Kasumi-1 (cell line): ENCODE measurements at places on chromosomes 1 and 21.

- no peak for DNase-seq
Measured at GRCh38 chr1:176765608-176766007, 302.6 kb downstream of the PAPPA2 start.

- DNase-seq, result no peak
Measured at GRCh38 chr1:245877976-245878375, 629.1 kb downstream of the SMYD3 start.

DNA sequence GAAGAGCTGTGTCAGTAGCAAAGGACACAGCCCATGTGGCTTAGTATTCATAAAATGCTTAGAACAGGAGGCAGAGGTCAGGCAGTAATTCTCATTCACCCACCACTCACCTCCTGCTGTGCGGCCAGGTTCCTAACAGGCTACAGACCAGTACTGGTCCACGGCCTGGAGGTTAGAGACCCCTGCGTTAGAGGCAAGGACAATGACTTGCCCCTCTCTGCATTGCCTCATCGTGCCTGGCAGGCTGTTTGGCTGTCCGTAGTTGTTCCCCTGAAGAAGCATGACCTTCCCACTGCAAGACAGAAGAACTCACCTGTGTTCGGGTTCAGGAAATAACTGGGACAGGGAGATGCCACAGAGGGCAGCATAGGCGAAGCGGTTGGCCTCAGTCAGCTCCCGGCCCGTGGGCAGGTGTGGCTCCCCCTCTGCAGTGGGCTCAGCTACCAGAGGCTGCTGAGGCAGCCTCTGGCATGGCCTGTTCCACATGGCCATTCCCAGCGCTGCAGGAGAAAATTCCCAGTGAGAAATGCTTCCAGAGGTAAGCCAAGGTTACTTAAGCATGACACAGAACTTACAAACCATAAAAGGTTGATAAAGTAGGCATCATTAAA lies 19.3 kb downstream of the TMCO4 start:
- no peak for DNase-seq

GRCh38 chr1:212073490-212073889 lies 37.9 kb downstream of the DTL start:
- no peak for DNase-seq

DNA sequence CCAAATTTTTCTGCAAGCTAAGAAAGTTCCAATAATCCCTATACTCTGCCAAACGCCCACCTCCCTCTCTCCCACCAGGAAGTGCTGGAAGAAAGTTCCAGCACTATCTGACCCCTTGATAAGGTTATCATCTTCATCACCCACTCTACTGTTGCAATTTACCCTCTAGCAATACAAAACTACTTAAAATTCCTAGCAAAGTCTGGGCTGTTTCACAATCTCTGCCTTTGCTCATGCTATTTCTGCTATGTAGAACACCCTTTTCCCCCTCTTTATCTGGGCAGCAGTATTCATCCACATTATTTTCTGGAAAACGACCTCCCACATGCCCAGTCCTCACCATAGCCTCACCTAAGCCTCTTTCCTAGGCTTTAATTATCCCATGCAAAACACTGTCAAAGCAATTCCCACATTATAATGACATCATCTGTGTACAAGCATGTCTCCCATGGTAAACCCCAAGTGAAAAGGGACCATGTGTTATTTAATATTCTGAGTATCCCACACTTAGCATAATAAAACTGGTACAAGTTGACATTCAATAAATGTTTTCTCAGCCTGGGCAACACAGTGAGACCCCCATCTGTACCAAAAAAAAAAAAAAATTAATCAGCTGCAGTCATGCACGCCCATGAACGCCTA lies 12.0 kb downstream of the F11R start:
- DNase-seq, result no peak

DNA sequence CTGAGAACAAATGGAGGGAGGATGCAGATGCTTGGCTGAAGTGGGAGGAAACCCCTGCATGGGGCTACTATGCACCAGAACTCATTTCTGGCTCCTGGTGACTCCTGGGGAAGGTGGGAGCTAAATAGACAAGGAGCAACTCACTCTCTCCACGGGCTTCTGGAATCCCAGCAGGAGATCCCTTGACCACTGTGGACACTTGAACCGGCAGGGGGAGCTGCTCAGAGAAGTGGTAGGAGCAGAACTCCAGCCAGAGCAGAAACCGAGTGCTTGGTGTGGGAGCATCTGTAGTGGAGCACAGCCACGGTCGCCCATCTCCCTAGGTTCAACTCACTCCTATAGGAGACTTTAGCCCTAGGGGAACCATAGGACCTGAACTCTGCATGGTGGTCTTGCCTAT lies 205.6 kb upstream of the GJB5 start:
- DNase-seq, result no peak

- DNase-seq, result no peak
Measured at GRCh38 chr1:38292969-38293368, 246.4 kb upstream of the POU3F1 start.

DNA sequence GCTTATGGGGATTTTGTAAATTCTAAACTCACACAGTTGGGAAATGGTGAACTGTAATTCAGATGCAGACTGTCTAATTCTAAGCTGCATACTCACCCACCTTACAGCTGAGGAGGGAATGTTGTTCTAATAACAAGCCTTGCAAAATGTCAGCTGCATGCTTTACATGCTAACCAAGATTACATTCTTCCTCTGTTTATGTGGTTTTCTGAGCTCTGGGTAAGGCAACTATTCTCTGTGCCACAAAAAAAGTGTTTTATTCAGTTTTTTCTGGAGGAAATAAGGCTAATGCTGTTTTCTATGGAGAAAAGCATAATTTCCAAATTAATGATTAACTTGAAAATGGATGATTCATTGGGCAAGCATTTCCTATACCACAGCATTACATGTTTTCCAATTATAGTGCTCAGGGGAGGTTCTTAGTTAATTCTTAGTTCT lies 64.9 kb downstream of the RGS13 start:
- DNase-seq, result no peak

DNA sequence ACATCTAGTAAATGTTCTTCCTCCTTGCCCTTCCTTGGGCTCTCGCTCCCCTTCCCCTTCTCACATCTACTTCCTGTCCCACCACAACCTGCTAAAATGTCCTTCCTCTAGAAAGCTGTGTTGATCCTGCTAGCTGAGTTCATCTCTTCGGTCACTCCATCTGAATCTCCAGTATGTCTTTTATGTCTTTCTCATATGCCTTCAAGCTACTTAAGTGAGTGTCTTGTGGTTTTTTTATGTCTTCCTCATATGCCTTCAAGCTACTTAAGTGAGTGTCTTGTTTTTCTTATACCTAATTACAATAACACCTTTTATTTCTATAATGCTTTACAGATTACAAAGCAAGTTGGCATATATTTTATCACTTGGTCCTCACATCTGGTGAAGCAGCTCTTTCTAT lies 33.9 kb downstream of the CSF1 start:
- peak; percentile 18 for DNase-seq

- DNase-seq, result no peak
Measured at GRCh38 chr1:200834383-200834782, 38.4 kb upstream of the GPR25 start.

- DNase-seq, result no peak
Measured at GRCh38 chr1:40929155-40929554, 50.3 kb upstream of the CTPS1 start.

GRCh38 chr1:154974808-154975408 lies 427 bp downstream of the CKS1B start:
- DNase-seq, result peak; percentile 94

GRCh38 chr1:64514197-64514765 lies 44.4 kb downstream of the CACHD1 start:
- no peak for DNase-seq

- no peak for DNase-seq
Measured at GRCh38 chr1:11736746-11737639, 1.1 kb downstream of the AGTRAP start.

DNA sequence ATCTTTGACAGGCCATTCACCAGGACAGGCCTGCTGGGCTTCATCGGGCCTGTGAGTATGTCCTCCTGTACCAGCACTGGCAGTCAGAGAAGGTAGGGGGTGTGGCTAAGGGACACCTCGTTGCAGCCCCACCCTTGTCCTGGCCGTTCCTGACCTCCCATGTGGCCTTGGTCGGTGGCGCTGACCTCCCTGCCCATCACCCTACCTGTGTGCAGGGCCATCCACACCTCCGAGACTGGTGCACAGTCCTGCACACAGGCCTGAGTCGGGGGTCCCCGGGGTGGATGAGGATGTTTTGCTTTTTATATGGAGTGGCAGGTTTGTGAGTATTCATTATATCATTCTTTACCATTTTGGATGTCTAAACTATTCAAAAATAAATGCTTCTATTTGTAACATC lies 59.0 kb downstream of the S100B start:
- no peak for DNase-seq

- DNase-seq, result no peak
Measured at GRCh38 chr1:167532964-167533824, 14.9 kb upstream of the CD247 start.

DNA sequence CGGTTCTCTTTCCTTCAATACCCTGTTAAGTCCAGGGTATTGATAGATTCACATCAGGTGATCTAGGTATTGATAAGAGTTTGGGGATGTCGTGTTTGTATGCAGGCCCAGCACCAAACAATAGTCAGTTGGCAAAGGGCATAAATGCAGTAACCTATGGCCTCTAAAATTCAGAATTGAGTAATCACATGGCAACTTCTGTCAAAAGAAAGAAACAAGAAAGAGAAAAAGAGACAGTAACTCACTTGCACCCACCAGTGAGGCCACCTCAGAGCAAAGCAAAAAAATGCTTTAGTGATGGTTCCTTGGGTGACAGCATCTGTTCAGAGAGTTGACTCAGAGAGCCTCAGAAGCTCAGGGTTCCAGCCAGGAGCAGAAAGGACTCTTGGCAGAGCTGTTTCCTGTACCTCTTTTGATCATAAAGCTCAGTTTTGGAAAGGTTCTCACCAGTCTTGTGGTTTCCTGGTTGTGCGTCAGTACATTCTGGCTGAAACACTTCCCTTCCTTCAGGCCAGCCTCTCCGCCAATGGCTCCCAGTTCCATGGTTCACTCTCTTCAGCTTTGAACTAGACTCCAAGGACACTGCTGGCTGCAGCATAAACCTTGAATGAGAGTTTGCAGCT lies 70.1 kb upstream of the GORAB start:
- peak; percentile 82 for DNase-seq

GRCh38 chr1:5909576-5910275 lies 82.5 kb downstream of the NPHP4 start:
- DNase-seq, result no peak

- no peak for DNase-seq
Measured at GRCh38 chr1:89873288-89873687, 52.5 kb downstream of the LRRC8D start.

GRCh38 chr21:25561668-25562641 lies 45.3 kb downstream of the MRPL39 start:
- DNase-seq, result peak; percentile 86

- peak; percentile 47 for DNase-seq
Measured at GRCh38 chr1:244450597-244451538, 841 bp downstream of the ADSS2 start.

DNA sequence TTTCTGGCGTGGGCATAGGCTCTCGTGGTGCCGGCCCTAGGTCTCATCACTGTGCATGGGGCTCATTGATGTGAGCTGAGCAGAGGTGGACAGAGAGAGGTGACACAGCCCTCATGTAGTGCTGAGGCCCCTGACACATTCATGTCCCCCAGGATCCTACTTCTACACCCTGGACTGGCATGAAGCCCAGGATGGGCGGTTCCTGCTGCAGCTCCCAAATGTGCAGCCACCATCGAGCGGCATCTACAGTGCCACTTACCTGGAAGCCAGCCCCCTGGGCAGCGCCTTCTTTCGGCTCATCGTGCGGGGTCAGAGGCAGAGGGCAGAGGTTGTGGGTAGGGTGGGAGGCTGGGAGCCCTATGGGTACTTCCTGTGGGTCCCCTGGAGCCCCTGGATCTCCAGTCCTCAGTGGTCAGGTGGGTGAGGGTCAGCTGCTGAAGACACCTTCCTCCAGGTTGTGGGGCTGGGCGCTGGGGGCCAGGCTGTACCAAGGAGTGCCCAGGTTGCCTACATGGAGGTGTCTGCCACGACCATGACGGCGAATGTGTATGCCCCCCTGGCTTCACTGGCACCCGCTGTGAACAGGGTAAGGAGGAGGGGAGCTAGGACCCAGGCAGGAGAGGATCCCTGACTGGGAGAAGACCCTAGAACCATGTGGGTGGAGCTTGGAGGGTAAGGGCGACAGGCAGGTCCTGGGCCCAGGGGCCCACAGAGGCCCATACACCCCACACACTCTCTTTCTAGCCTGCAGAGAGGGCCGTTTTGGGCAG lies 6.1 kb downstream of the TIE1 start:
- no peak for DNase-seq

- no peak for DNase-seq
Measured at GRCh38 chr1:63366908-63367214, 566 bp upstream of the ALG6 start.

DNA sequence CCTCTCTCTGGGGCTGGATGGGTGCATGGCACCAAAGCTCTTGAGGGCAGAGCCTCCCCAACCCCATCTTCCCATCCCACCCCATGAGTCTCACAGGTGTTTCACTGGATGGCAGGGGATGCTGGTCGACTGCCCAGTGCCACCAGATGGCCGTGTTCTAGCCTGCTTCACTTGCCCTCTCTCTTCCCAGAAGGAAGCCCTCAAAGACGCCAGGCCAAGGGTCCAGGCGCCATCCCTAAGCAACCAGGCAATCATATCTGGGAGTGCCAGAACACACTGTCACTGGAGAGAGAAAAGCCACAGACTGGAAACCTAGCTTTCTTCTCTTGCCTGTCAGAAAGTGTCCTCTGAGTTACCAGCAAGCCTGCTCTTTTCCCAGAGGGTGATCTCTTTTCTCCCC lies 26.7 kb downstream of the PIGM start:
- DNase-seq, result no peak

DNA sequence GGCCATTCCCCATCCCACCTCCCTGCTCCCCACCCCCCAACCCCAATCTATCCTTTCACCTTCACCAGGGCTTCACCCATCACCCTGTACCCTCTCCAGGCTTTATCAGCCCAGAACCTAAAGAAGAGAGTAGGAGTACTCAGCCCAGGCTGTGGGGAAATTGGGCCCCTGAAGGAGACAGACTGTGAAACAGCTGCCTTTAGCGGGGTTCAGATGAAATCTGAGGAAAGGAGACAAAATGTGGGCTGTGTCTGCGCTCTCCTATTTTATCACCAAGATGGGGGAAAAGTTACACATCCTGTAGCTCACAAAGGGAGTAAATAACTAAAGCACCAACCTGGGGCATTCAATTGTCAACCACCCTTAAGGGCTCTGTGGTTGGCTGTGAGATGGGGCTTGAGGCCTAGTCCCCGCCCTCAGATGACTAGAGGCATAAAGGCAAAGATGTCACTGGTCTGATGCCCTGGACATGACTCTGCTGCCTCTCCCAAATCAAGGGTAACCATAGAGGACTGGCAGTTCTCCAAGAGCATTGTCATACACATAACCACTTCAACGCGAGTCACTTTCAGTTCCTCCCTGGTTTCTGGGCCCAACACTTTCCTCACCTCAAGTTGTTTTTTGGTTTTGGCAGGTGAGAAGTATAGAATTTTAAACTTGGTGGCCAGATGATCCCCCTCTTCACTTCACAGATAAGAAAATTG lies 30.0 kb downstream of the SLC27A3 start:
- DNase-seq, result peak; percentile 70
